GM12891 (cell line): ENCODE measurements at places on chromosomes 16 and 17.

DNA sequence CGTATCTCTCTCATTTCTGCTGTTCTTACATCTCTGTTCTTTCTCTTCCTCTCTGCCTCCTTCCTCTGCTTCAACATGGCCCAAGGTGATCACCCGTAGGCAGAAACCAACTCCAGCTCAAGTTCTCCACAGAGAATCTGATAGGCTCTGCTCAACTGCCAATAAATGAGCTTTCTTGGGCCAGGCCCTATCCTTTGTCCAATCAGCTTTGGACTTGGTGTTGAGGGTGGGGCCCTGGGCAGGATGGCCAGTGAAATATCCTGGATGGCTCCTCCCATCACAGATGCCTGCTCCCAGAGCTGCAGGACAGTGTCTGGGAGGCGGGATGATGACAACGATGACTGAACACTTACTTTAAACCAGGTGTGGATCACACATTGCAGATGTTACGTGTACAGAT, 17.4 kb upstream of the BRD7 start:
- no peak for DNase-seq

- DNase-seq: no peak
Measured at GRCh38 chr16:86283944-86284343, 226.4 kb upstream of the FOXF1 start.

GRCh38 chr16:4685776-4686496, 7.4 kb upstream of the NUDT16L1 start:
- DNase-seq: no peak

GRCh38 chr16:10485698-10486382, 94.6 kb downstream of the EMP2 start:
- DNase-seq: no peak

GRCh38 chr17:80529904-80530292, 14.7 kb upstream of the RPTOR start:
- DNase-seq: no peak
